ENCODE measurements at places on chromosomes 3 and 15.

DNA sequence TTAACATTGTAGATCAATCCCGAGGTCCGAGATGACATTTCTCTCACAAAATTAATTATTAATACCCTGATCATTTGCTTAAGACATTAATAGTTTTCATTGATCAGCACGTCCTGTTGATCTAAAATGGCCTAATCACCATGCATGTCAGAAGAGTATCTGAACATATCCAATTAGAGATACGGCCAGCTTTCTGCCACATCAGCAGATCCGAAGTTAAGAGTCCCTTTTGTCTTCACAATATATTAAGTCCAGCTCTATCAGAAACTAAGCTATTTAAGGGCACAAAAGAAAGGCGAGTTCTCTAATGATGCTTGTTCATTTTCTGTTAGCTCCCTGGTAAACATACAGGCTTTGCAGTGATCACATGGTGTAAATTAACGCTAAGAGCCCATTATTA is 470.3 kb downstream of the CNTN4 start:
- DNase-seq, result no peak

DNA sequence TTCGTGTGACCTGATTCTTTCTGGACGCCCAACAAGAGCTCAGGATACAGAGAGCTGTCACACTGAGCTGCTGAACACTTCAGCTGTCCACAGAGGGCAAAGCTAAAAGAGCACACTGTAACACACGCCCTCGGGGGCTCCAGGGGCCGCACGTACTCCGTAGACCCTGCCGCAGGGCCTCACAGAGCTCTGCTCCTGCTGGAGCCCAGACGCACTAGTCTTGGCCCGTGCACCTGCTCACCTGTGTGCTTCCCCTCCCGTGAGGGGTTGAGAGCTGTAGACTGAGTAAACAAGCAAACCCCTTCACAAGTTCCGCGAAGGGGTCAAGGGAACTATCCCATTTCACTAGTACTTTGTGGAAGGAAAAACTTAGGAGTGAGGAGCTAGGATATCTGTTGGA is 30.7 kb upstream of the TUSC7 start:
- DNase-seq, result no peak

- peak; percentile 11 for DNase-seq
These were observed 311.4 kb downstream of the TBC1D5 start for GRCh38 chr3:17431004-17431403.

- DNase-seq, result no peak
These were observed 21.1 kb upstream of the ST6GAL1 start for GRCh38 chr3:186909078-186909853.

DNA sequence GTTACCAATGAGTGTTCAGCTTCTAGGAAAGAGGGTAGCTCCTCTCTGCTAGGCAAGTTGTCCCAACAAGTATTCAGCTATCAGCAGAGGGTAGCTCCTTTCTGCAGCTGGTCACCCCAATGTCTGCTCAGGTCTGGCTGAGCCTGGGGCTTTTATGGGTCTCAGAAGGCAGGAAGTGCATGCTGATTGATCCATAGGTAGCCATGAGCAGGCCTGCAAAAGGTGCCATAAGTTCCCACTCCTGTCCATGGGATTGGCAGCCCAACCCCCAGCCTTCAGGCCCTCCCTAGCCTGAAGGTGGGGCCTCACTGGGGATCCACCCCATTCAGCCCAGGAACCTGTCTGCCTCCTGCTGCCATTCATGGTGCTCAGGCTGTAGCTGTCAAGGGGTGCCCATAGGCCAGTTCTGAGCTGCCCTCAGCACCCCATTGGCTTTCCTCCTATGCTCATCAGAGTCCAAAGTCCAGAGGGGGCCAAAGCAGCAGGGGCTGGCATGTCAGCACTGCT is 34.6 kb upstream of the DNAJC13 start:
- DNase-seq, result no peak

GRCh38 chr3:148229107-148229506 is 468.6 kb upstream of the AGTR1 start:
- no peak for DNase-seq

GRCh38 chr3:163048881-163049280 is 1552.3 kb downstream of the OTOL1 start:
- no peak for DNase-seq

DNA sequence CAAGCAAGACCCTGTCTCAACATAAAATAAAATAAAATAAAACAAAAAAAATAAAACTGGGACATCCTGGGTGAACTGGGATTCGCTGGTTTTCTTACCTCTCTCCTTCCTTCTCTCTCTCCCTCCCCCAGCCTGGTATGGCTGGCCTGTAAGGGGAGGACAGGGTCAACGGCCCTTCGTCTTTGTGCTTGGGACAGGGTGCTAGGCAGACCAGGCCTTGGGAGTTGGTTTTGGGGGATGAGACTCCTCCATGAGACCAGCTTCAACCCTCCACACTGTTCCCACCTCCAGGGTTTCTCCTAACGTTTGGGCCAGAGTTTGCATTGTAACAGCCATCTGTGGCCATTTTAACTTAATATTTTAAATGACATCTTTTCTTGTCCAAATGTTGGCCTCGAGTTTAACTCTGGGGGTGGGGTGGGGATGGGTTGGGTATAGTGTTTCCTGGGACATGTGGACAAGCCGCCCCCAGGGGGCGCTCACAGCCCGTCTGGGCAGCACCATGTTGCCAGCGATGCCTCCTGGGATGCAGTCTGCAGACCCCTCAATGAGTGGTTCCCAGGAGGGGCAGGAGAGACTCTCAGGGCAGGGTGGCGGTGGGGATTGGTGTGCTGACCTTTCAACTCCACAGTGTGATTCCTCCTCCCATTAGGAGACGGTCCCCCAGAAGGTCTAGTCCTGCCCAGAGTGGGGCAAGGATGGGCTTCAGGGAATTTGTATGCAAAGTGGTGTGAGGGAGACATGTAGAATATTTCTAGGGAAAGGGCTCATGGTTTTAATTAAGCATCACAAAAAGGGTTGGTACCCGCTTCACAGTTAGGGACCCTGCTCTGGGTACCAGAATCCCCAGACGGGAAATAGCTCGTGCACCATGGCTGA is 37.7 kb upstream of the LCTL start:
- DNase-seq, result peak; percentile 47

GRCh38 chr15:24675332-24676144 is at the start of gene NPAP1:
TSS of gene NPAP1 (plus strand) at chr15:24675775. CDS start at chr15:24675868, 93 bp downstream.
- DNase-seq, result no peak

GRCh38 chr3:188286087-188286513 is 132.1 kb downstream of the LPP start:
- peak; percentile 66 for DNase-seq

DNA sequence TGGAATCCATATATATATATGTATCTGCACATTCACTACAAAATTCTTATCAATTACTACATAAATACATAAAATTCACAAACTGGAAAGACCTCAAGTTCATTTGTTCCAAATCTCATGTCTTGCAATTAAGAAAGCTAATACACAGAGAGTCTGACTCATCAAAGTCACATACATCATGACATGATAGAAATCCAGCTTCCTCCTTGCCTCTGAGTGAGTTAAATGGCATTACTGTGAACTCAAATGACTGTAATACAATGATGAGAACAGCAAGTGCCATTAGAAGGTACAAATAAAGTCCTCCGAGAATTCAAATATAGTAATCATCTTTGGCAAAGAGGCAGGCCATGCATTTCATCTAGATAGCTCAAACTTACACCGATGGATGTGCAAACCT is 55.1 kb upstream of the AGTR1 start:
- peak; percentile 35 for DNase-seq

GRCh38 chr3:193984876-193985275 is 151.1 kb upstream of the HES1 start:
- DNase-seq, result no peak

GRCh38 chr15:70539912-70540530 is 223.3 kb downstream of the UACA start:
- DNase-seq, result no peak
